Activated CD4-positive, alpha-beta T cell treated with anti-CD3 and anti-CD28 coated beads, Interleukin-2, amount 50 U/mL, for 48 hours (primary cell): ENCODE measurements at places on chromosomes 5 and 9.

DNA sequence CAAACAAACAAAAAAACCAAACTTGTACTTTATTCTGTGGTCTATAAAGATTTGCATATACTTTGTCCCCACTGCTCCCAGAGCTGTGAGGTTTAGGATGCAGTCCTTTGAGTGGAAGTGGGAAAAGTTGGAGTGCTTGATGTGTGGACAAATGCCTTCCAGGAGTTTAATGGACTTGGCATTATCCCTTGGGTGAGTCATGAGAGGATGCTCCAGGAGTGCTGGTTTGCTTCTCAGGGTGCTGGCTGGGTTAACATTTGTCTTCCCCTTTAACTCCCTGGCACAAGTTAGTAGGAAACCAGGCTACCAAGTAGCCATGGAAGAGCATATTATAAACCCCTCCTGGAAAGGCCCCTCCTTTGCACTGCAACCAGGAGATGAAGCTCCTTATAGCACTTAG is 417.4 kb upstream of the RIOK2 start:
- DNase-seq, result no peak

DNA sequence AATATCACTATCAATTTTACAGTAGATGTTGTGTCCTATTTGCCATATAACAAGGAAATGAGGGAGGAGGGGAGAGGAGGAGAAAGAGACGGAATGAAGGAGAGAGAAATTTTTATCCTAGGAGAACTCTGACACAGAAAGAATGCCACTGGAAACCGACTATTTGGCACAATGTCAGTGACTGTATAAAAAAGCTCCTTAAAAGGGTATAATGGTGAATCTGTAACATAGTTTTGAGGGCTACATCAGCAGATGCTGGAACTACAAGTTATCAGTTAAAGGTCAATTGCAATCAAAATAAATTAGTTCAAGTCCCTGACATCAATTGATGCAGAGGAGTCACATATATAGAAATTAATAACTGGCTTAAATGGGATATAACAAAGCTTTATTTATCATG is 5.7 kb downstream of the EDIL3 start:
- no peak for DNase-seq

- DNase-seq, result no peak
These were observed 53.5 kb downstream of the TLR4 start for GRCh38 chr9:117757561-117758190.

GRCh38 chr5:1643651-1644392 is 120.1 kb upstream of the LPCAT1 start:
- DNase-seq, result no peak

- no peak for DNase-seq
These were observed 1826.2 kb upstream of the CDH6 start for GRCh38 chr5:29367176-29367833.

- no peak for DNase-seq
These were observed 19.7 kb downstream of the MYO10 start for GRCh38 chr5:16916262-16916878.

GRCh38 chr5:156879665-156880285 is 29.7 kb downstream of the PPP1R2B start:
- DNase-seq, result no peak

DNA sequence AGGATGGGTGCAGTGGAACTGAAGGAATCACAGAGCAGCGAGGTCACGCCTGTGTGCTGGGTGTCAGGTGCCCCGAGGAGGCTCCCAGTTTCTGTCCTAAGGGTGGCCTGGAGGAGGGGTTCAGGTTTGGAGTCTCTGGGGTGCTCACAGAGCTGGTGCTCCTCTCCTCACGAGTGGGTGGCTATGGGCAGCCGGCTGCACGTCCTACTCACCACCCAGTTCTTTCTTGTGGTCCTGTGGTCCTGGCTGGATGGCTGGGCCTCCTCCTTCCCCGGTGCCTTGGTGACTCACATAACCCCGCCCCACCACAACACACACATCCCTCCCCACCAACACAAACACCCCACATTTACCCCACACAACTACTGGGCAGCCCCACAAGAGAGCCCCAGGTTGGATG is 9.9 kb upstream of the PTGS1 start:
- no peak for DNase-seq

DNA sequence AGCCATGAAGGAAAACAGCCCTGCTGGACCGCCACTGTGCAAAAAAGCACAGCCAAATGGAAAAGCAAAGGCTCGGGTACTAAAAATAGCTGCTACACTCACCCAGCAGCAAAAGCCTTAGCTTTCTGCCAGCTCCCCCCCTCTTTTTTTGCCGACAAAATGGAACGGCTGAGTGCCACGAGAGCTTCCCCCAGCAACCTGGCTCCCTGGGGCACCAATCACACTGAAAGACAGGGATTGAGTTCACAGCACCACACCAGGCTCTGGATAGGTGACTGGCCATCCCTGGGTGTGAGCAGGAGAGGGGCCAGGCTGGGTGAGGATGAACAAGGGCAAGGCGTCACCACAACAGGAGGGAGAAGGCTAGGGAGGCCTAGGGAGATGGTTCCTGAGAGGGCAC is 66.7 kb downstream of the SIL1 start:
- no peak for DNase-seq
